ENCODE measurements at places on chromosomes 5 and 9.

GRCh38 chr9:131468031-131468430, 34.7 kb upstream of the POMT1 start:
- DNase-seq, result no peak

DNA sequence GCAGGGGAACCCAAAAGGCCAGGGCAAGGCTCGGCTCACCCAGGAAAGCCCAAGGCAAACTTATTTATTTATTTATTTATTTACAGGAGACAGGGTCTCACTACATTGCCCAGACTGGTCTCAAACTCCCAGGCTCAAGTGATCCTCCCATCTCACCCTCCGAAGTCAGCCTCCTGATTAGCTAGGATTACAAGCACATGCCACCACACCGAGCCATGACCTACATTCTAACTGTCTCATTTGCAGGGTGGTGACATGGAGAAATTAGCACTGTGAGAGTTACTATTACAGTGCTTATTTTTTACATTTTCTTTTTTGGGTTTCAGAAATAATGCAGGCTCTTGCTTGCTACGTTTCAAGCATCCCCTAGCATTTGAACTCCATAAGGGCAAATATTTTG, 18.1 kb downstream of the ARHGEF37 start:
- DNase-seq, result no peak

DNA sequence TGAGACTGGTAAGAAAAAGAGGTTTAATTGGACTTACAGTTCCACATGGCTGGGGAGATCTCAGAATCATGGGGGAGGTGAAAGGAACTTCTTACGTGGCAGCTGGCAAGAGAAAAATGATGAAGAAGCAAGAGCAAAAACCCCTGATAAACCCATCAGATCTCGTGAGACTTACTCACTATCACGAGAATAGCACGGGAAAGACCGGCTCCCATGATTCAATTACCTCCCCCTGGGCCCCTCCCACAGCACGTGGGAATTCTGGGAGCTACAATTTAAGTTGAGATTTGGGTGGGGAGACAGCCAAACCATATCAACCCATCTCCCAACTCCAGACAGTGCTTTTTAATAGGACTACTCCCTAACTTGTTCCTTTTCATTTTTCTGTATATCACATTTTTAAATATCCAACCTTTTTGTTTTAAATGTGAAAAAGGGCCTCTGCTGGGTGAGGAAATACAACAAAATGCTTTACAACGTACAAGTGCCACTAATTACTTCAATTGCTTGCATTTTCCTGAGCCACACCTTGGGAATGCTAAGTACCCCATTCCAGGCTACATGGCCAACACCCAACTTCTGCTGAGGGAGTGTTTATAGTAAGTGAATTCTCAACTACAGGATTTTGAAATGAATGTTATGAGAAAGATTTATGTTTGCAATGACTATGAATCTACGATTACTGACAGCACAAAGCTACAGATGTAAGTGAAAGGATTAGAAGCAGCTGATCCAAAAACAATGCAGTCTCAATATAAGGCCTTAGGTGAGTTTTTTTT, 294.1 kb upstream of the CD180 start:
- DNase-seq, result no peak

- DNase-seq, result no peak
Observed at GRCh38 chr5:37665272-37665671, 174.6 kb downstream of the GDNF start.

GRCh38 chr5:79133657-79134451, 22.2 kb downstream of the BHMT start:
- peak; percentile 75 for DNase-seq

- no peak for DNase-seq
Observed at GRCh38 chr9:131982671-131983239, 96.9 kb downstream of the MED27 start.
